Right renal cortex interstitium (tissue), 3 donors: ENCODE measurements at places on chromosomes 12 and 14. TPM values are rescaled to one million over a fixed set of nuclear protein-coding genes. Genes with fewer than 3 reads are reported as not detected.

GRCh38 chr12:78035901-78036606, 205.4 kb downstream of the NAV3 start:
- DNase-seq, result no peak

GRCh38 chr12:65533177-65533883, 254.8 kb downstream of the MSRB3 start:
- no peak for DNase-seq

The C14orf132 gene
- 31.1 TPM for polyA plus RNA-seq

The ASB2 gene
- 0.42 TPM for polyA plus RNA-seq

The PFKM gene
- polyA plus RNA-seq, result 111 TPM
